Astrocyte of the hippocampus (primary cell): ENCODE measurements at places on chromosomes 3 and 15.

- no peak for DNase-seq
Observed at GRCh38 chr3:46365041-46365440, 5.7 kb upstream of the CCR5 start.

- DNase-seq: no peak
Observed at GRCh38 chr3:18122264-18122663, 302.9 kb downstream of the SATB1 start.

GRCh38 chr3:25567388-25567787, 97.3 kb downstream of the TOP2B start:
- DNase-seq: no peak

GRCh38 chr3:109045271-109046040, 72.5 kb downstream of the MORC1 start:
- DNase-seq: no peak

- DNase-seq: no peak
Observed at GRCh38 chr15:101178479-101178878, 73.4 kb downstream of the CHSY1 start.

DNA sequence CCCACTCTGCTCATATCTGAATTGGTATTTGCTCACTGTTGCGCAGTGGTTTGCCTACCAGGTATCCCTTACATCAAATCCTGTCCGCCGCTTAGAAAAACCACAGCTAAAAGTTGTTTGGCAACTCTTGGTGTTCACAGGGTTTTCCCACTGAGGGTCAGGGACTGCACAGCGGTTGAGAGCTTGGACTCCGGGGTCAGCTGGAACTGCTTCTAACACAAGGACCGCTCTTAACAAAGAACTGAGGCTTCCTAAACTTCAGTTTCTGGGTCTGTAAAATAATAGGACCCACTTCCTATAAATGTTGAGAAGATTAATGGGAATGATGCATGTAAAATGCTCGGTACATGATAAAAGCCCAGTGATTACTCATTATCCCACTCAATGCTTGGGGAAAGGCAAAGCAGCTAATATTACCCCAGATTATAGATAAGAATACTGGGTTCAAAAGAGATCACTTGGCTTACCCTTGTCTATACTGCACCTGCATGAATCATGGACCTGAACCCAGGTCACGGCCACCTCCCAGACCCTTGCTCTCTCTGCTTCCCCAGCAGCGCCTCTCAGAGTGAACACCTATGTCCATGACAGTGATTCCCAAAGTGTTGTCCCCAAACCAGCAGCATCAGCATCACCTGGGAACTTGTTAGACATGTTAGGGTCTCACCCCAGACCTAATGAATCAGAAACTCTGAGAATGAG, 36.1 kb downstream of the LIPC start:
- no peak for DNase-seq

- DNase-seq: no peak
Observed at GRCh38 chr15:32656091-32656490, 14.6 kb downstream of the SCG5 start.

GRCh38 chr15:100867433-100867832, 12.2 kb upstream of the ALDH1A3 start:
- DNase-seq: peak; percentile 35

GRCh38 chr15:77057072-77057471, 13.8 kb downstream of the TSPAN3 start:
- DNase-seq: no peak

GRCh38 chr15:98131924-98132323, 171.4 kb downstream of the ARRDC4 start:
- DNase-seq: no peak

GRCh38 chr15:70054884-70055387, 42.8 kb downstream of the TLE3 start:
- no peak for DNase-seq
